ENCODE measurements at places on chromosomes 3 and 15. TPM values are rescaled to one million over a fixed set of nuclear protein-coding genes. Genes with fewer than 3 reads are reported as not detected.

HYPK gene
- 1.4 TPM for total RNA-seq

CTXN2 gene
- total RNA-seq, result not detected

ADPRH gene
- total RNA-seq, result under 0.01 TPM

BDH1 gene
- total RNA-seq, result 3.1 TPM
